D721Med (cell line): ENCODE measurements at places on chromosomes 5 and 9.
A peak's percentile ranks its signal among the peaks of the same experiment; 100 is the strongest.

DNA sequence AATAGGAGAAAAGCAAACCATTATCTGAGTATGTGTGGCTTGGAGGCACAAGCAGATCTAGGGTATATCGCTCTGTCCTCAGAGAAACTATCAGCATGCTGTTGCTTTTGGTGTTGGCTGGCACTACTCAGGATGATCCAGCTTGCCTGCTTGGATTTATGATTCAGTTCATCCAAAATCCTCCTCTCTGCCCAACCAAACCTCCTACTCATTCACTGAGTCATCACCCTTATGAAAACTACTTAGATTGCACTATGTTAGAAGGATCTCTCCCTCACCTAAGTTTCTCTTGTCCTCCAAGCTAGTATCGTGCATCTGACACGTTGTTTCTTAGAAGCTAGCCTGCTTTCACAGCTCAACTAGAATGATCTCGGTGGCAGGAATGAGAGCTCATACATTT is 14.2 kb upstream of the ZBED3 start:
- DNase-seq: no peak

DNA sequence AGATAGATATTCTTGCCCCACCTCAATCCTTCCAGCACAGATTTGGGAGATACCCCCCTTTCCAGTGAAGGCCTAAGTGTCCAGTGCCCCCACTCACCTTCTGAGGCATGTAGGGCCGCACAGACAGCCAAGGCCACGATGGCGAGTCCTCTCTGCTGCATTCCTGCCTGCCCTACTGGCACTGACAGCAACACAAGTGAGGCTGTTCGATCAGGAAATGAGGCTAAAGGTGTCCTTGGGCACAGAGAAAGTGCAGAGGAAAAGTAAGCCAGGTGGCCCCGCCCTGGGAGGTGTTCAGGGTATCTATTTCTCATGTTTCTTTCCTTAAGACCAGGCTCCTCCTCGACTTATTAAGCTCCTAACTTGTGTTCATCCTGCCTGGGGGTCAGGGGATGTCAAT is at the start of gene CCL28:
CCL28 (minus strand) TSS at position 236 of the 400 bp plus-strand sequence; CDS start at position 161, 75 bp downstream.
- DNase-seq: no peak

GRCh38 chr5:152102057-152102456 is 177.4 kb upstream of the GLRA1 start:
- no peak for DNase-seq

- no peak for DNase-seq
Observed at GRCh38 chr5:61048534-61048933, 103.5 kb downstream of the NDUFAF2 start.

GRCh38 chr9:131289301-131290035 is at the start of gene PLPP7:
PLPP7 (plus strand) TSS chr9:131289723; CDS start chr9:131289998, 275 bp downstream.
- DNase-seq: peak; percentile 97

DNA sequence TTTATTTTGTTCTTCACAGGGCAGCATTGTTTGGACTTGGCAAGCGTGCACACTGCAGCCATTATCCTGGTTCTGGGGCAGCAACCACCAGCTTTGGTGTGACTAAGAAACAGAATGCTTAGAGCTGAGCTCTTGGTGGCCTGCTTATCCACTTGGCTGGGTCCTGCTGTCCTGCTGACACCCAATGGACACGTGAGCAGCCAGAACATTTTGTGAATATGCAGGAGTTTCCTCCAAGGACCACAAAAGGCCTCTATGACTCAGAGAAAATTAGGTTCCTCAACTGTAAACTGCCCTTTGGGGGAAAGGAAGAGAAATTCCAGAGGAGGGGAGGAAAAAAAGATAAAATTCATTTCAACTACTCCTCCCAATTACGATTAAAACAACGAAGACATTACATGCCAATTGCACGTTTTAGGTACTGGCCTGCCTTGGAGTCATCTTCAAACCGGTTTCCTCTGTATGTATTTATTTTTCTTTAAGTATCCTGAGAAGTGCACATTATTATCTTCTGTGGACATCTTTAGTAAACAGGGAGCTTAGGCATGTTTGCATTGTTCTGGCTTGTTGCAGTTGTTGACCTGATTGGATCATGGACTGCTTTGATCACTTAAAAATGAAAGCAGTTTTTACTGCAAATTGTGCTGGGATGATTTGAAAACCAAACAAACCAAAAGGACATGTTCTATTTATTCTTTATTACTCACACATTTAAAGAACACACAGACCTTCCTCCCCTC is 82.3 kb upstream of the TLE4 start:
- no peak for DNase-seq

DNA sequence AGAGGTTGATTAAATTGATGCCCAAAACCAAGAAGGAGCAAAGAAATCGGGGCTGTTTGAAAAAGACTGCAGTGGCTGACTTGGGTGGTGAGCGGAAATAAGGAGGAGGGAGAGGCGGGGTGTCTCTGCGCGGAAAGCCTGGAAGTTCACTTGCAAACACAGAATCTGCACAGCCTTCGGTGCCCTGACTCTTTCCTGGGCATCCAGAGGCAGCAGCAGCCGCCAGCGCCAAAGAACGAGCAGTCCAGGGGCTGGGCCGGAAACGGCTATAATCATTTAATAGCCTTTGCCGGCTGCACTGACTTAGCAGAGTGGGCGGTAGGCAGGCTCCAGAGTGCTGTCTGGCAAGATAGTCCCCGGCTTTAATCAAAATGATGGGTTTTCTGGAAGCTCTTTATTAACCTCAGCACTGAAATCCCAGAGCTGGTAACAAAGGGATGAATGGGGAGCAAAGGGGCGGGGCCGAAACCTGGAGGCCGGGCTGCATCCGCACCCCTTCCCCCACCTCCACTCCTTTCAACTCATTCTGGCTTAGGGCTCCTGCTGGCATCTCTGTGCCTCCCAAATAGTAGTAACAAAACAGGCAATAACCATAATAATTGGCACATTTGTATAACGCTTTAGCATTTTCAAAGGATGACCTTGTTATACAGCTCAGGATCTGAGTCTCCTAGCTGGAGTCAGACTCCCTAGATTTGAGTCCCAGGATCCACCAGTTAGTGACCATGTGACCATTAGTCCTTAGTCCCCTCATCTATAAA is 35.7 kb downstream of the PCDHAC2 start:
- peak; percentile 43 for DNase-seq

GRCh38 chr5:159697530-159697929 is 218.8 kb upstream of the ADRA1B start:
- no peak for DNase-seq

DNA sequence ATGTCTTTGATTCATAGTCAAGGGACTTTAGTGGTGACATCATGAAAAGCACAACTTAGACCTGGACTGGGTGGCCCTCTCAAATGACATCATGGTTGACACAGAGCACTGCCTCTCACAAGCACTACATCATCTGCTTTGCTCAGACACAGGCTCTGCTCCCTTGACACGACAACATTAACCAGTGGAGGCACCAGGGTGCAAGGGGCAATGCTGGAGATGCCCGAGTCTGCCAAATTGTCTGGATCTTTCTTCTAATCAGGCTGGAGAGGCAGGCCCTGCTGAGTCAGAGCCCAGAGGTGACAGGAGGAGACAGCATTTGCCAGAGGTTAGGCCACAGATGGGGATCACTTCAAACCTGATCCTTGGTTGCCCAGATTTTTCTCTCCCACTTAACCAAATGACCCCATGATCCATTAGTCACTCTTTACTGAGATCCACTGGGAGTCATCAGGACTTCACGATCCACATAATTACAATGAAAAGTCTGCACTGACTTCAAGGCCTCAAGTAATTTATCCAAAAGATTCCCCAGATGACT is 174.4 kb downstream of the SLIT3 start:
- DNase-seq: no peak

DNA sequence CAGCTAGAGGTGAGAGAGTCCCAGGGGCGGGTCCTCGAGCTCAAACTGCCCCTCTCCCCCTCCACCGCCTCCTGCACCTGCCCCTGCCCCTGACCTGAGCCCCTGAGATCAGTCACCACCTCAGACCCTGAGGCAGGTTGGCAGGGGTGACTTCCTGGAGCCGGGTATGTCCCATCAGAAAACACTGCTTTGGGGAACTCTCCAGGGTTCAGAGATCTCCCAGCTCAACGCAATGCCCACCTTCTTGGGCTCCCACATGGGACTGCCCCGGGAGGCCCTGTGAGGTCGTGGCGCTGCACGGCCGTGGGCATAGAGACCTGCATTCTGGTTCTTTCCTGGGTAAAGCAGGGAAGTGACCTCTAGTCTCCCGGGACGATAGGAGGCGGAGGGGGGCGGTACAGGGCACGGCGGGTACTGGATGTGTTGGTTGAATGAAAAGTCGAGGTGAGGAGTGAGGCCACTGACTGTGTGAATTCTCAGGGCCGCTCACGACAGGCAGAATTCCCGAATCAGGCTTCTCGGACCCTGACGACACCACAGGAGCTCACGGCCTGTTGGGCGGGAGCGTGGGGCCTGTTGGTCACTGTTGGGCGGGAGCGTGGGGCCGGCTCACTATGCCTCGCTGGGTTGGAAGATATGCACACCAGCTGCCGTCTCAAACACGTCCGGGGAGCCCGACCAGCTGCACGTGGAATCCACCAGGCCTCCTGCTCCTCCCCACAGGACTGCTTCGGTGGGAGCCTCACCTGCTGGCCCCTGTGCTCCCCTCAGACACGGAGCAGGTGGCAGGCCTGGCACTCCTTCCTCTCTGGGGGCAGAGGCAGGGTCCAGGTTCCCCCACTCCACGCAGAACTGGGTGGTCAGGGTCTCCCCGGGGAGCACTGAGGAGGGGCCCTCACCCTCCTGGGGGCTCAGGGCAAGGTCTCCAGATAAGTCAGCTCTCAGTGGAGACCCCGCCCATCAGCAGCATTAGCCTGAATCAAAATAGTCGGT is 178.0 kb upstream of the PPP1R26 start:
- DNase-seq: no peak

DNA sequence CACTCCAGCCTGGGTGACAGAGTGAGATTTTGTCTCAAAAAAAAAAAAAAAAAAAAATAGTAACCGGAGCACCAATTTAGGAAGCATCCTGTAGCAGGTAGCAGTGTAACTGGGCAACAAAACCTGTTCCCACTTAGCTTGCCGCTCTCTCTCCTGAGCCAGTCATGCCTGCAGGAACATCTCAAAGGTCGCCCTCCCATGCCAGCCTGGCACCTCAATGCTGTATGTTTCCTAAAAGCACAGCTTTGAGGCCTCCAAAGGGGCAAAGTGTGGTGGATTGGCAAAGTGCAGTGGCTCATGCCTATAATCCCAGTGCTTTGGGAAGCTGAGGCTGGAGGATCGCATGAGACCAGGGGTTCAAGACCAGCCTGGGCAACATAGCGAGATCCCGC is 22.3 kb upstream of the FUBP3 start:
- DNase-seq: no peak

GRCh38 chr9:89448381-89448780 is 49.5 kb downstream of the SEMA4D start:
- DNase-seq: no peak

DNA sequence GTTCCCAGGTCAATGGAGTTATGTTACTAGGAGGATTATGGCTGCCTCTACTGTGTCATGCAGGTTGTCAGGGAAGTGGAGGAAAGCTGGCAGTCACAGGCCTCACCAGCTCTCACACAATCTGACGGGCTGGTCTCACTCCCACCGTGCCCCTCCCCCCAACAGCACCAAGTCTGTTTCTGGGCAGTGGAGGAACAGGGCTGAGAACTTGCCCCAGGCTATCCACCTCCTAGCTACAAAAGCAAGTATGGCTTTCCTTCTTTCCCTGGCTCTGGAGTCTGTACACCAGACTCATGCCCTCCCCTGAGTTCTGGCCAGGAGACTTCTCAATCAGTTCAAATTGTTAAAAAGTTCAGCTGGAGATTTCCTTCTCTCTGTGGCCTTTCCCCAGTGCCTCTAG is 25.7 kb upstream of the RIOK2 start:
- no peak for DNase-seq

DNA sequence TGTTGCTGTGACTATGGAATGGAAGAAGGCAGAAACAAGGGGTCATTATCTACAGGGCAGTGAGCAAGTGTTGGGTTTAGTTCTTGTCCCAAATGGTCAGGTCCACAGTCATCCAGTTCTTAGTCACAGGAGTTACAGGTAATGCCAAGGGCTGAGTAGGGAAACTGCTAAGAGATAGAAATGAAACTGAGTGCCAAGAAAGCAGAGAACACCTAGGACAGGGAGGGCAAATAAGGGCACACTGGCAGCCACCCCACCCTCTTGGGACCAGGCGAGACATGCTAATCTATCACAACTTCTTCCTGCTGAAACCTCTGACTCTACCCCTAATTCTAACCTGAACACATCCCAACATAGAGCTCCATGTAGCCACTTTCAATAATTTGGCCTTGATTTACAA is 103.2 kb downstream of the KLF4 start:
- no peak for DNase-seq

DNA sequence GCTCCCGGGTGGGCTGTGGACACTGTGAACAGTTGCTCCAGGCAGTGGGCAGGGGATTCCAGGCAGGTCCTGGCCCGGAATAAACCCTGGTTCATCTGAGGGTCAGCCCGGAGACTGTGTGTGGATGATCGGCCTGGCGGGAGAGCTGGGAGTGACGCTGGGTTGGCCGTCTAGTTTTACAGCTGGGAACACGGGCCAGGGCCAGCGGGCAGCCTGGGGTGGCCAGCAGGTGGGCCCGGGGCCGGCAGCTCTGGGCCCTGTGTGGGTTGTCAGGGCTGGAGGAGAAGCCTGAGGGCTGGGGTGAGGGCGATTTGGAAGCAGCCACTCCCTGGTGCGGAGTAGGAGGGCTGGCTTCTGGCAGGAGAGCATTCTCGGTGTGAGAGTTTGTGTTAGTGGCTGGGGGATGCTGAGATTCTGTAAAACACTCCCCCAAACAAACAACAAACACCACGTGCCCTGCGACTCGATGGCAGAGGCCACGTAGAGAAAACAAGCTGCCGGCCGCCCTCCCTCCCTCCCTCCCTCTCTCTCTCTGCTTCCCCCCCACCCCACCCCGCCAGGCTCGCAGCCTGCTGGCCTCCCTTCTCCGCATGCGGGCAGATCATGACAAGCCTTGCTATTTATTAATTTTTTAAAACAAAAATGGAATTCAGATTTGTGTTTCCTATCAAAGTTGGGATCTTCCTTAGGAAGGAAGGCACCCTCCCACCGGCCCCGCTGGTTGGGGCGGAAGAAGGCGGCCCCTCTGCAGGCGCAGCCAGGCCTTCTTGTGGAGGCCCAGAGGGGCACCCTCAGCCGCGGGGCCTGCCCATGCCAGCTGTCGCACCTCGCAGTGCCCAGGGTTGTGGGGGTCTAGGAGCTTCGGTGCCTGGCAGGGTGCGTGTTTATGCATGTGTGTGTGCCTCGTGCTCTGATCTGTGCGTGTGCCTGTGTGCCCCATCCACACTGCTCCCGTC is 49.5 kb downstream of the RXRA start:
- no peak for DNase-seq
